ENCODE measurements at places on chromosomes 5 and 9.
A peak's percentile ranks its signal among the peaks of the same experiment; 100 is the strongest.

DNA sequence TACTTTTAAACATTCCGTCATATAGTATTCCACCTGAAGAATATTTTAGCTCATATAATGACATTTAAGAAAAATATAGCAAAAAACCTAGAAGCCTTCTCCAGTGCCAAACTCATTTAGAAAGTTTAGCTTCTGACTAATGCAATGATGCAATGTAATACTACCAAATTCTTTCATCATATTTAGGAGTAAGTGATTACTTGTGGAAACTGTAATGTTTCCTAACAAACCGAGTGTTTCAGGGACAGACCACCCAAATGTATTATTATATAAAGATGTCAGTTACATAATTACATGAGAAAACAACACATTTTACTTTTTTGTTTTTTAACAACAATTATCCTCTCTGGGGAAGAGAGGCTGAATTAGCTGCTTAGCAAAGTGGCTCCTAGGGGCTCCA, 316.2 kb downstream of the ARL15 start:
- DNase-seq = no peak

DNA sequence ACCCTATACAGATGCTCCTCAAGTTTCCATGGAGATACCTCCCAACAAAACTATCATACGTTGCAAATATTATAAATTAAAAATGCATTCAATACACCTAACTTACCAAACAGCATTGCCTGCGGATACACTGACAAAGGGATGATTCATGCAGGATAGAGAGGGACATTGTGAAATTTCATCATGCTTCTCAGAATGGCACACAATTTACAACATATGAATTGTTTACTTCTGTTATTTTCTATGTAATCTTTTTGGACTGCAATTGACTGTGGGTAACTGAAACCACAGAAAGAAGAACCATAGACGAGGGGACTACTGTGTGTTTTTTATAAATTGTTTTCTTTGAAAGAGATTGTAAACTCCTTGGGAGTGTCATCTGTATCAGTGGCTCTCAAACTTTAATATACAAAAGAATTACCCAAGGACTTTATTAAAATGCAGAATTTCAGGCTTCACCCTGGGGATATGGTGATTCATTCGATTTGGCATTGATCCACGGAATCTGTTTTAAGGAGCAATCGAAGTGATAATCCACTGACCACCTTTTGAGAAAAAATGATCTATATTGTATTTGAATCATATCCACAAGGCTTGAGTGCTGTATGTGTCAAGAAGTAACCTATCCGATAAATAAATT, 146.4 kb downstream of the SGCD start:
- DNase-seq = no peak

GRCh38 chr9:95511952-95512708, 4.6 kb downstream of the PTCH1 start:
- DNase-seq = no peak

- DNase-seq = no peak
Observed at GRCh38 chr5:108641596-108641995, 106.1 kb upstream of the FER start.

DNA sequence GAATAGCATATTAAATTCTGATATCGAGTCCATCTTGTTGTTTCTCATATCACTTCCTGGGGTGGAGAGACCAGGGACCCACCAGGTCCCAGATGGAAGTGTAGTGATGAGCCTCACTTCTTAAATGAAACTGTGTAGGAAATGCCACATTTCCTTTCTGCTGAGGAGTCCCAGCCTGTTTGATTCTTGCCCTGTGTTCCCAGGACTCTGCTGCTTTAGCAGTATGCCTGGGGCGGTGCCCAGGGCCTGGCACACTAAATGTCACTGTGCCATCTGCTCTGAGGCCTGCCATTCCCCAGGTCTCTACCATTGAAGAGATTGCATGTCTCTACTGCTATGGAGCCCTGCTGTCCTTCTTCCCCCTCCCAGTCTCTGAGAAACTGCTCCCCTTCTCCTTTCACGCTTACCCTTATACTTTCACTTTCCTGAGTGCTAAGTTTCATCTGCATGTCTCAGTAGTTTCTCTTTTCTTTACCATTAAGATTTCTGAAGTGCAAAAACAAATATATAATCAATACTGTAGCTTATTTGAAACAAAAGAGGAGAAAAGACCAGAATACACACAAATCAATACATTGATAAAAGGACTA, 260.4 kb downstream of the GABRB2 start:
- DNase-seq = no peak

- DNase-seq = no peak
Observed at GRCh38 chr5:111834926-111835599, 78.1 kb upstream of the NREP start.

DNA sequence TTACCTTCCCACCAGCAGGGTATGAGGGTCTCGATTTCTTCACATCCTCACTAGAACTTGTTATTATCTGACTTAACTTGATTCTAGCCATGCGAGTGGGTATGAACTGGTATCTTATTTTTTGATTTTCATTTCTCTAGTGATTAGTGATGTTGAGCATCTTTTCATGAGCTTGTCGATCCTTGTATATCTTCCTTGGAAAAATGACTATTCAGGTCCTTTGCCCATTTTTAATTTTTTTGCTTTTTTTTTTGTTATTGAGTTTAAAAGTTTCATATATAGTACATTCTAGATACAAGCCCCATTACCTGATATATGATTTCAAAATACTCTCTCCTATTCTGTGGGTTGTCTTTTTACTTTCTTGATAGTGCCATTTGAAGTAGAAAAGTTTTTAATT, 61.5 kb downstream of the PHF2 start:
- DNase-seq = no peak

DNA sequence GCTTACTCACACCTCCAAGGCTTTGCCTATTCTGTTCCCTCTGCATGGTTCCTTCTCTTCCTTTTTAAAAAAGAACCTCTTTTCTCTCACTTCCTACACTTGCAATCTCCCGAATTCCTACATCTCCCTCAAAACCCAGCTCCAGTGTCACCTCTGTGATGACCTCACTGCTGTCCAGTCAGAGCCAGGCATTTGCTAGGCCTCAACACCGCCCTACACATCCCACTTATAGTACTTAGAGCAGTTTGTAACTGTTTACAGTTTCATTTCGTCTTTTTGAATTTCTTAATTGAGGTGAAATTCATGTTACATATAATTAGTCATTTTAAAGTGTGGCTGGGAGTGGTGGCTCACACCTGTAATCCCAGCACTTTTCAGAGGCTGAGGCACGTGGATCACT, 30.8 kb downstream of the CD14 start:
- no peak for DNase-seq

- no peak for DNase-seq
Observed at GRCh38 chr5:173025651-173026050, 30.5 kb upstream of the CREBRF start.

DNA sequence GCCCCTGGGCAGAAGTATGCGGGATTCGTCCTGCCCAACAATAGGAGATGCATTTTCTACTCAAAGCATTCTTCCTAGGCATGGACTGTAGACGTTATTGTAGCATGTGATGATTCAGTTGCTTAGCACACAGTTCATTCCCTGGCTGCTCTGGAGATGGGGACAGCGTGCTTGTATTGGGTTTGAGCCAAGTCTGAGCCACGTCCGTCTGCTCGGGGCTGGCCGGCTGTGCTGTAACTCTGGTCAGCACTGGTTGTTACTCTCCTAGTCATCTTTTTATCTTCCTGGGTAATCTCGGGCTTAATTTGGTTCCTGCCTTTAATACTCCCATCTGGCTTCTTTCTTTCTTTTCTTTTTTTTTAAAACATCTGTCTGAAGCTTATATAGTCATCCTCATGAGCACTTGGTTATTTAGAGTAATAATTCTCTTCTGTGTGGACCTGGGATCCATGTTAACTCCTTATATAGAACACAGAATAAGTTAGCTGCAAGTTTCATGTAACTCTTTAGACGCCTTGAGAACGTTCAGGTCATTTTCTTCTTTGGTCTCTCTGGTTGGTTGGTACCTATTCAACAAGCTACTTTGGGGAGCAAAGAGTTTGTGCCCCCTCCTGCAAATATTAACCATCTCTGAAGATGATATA, 118.8 kb upstream of the RPS23 start:
- no peak for DNase-seq

DNA sequence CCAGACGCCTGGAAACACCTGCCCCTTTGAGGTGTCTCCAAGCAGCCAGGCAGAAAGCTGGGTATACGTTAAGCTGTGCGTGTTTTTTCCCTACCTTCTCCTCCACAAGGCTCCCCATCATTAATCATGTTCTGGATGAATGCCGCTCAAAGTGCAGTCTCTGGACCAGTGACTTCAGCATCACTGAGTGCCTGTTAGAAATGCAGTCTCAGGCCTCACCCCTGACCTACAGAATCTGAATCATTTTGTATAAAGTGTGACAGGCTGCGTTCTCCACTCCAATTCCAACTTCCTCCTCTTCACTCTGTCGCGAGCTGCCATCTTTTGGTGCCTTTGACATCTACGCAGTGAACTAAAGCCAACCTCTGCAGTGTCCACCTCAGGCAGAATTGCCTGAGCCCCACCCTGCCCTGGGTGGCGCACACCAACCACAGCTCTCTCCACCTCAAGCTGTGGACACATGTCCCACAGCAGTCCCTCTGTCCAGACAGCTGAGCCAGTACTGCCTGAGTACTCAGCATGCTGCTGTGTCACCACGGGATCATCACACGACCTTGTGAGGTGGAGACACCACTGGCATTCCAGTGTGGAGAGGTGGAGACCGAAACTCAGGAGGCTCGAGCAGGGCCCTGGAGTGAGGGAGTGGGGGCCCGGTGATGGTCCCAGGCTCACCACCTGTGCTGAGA, 14.2 kb downstream of the PTPN3 start:
- DNase-seq = no peak

DNA sequence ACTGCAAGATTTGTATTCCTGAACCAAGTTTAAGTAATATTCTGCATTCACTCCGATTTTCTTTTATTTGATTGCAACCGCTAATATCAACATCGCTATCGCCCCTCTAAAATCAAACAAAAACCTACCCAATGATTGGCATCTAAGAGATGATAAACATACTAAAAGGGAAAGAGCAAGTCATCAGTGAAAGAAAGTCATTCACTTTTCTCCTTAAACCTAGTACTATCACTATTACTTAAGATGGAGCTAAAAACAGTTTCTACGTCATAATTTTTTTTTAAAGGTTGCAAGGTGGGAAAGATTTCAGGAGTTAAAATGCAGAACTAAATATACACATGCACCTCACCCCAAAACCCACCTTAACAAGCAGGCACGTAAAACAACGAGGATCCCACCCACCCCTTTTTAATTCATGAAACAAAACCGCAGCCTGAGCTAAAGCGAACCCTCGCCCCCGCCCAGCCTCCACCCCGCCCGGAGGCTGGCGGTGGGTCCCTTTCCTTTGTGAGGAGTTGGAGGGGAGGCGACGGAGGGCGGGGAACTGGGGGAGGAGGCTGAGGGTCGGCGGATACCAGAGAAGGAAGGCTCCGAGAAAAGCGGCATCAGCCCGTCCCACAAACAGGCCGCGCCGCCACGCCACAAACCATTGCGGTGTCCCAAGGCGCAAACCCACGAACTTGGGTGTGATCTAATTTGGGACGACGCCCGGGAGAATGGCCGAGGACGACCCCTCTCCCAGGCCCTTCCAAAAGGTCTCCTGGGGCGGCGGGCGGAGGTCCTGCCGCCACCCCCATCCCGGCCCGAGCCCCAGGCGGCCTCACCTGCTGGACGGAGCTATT, 861 bp downstream of the UBQLN1 start:
- DNase-seq = peak; percentile 39

- DNase-seq = no peak
Observed at GRCh38 chr5:171622010-171622409, 163.6 kb upstream of the SMIM23 start.

- DNase-seq = no peak
Observed at GRCh38 chr5:165187815-165188214, 1682.4 kb downstream of the MAT2B start.

GRCh38 chr9:80615964-80616363, 1044.2 kb downstream of the TLE4 start:
- no peak for DNase-seq

GRCh38 chr5:116423141-116423540, 151.5 kb downstream of the SEMA6A start:
- no peak for DNase-seq

GRCh38 chr5:60387051-60387440, 312.9 kb downstream of the DEPDC1B start:
- DNase-seq = no peak

- DNase-seq = no peak
Observed at GRCh38 chr9:116504081-116504480, 183.0 kb upstream of the TRIM32 start.

- DNase-seq = no peak
Observed at GRCh38 chr5:27963050-27963783, 924.8 kb upstream of the CDH9 start.

DNA sequence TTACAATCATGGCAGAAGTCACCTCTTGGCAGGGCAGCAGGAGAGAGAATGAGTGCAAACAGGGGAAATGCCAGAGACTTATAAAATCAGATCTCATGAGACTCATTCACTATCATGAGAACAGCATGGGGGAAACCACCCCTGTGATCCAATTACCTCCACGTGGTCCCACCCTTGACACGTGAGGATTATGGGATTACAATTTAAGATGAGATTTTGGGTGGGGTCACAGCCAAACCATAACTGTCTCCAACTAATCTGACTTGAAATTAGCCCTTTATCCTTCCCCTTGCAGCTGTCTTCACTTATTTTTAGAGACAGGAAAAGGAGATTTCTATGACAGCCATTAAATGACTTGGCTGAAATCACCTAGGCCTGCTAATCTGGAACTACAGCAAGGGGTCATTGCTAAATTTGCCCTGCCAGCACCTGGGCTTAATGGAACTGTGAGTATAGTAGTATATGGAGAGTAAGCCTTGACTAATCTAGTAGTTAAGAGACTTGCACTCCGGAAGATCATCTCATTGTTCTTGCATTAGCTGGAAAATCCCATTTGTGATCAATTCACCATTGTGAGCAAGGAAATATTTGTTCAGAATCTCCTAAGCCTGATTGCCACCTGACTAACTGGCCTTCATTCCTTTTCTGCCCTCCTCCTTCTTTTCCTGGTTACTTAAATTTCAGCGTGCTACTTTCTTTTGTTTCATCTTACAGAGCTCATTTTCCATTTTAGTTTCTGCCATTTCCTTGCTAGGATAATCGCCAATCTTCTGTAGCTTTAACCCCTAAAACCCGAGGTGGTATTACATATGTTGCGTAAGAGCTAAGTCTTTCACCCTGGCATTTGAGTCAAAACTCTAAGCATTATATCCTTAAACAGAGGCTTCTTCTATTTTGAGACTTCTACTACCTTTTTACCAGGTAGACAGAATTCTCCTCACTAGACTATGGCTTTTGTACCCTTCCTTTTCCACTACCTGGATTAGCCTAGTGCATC, 65.3 kb upstream of the RUSC2 start:
- DNase-seq = no peak

- no peak for DNase-seq
Observed at GRCh38 chr9:104750185-104750767, 2.8 kb downstream of the NIPSNAP3A start.

GRCh38 chr5:100004969-100005368, 530.2 kb upstream of the FAM174A start:
- DNase-seq = no peak
